ENCODE measurements at places on chromosomes 2 and 18.

DNA sequence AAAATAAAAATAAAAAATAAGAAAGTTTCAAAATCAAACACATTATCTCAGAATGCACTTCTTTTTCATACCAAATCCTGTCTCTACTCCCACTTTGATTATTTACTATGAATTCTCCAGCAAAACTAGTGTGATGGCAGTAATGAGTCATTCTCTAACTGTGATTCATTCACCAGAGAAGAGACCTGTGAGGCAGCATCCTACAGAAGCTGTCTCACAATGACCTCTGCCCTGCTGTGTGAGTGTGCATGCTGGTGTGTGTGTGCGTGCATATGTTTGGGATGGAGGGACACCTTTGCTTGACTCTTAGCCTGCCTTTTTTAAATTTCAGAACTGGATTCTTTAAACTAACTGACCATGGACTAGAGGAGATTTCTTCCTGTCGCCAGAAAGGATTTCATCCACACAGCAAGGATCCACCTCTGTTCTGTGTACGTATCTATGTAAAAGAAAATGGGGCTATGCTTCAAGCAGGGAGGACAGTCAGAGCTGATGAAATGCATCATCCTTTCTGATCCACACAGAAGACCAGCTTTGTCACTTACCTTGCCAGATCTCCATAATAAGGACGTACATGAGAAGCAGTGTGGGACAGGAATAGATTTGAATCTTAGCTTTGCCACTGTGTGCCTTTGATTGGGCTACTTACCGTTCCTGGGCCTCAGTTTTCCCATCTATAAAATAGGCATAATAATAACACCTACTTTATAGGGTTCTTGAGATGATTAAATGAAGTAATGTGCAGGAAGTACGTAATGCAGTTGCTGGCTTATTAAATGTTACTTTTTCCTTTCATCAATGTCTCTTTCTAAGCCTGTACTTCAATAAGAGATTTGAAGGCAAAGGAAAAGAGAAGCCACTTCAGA lies 31.2 kb downstream of the STAMBP start:
- no peak for DNase-seq

- DNase-seq, result no peak
Observed at GRCh38 chr2:54629914-54630857, 93.3 kb upstream of the EML6 start.

DNA sequence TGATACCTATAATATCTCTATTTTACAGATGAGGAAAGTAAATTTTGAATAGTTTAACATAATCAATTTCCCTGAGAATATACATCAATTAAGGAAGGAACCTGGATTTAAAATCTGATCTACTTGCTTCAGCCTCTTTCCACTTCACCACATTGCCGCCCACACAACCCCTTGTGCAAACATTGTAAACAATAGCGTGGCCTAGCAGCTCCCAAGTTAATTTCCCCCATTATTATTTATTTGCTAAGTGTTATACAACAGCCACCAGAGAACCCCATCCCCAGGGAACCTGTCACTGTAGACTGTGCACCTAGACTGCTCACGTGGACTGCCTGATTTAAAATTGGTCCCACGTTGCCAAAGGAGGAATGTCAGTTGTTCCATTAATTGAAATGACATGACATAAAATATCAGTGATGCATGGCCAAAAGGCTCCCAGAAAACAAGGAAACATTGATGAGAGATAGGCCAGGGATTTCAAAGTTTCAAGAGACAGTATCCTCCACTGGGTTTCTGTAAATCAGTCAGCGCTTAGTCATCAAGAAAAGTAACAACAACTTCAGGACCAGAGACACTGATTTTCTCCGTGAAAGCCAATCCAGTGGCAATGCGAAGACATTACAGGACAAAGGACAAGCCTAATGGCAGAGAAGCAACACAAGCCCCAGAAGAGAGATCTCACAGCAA lies 41.3 kb downstream of the SCG2 start:
- no peak for DNase-seq

- DNase-seq, result no peak
Observed at GRCh38 chr2:192267484-192267883, 72.8 kb upstream of the TMEFF2 start.

- no peak for DNase-seq
Observed at GRCh38 chr18:63138436-63139340, 180.9 kb downstream of the BCL2 start.

GRCh38 chr2:71380665-71381064 lies 49.1 kb downstream of the ZNF638 start:
- no peak for DNase-seq

GRCh38 chr18:61731178-61731577 lies 161.6 kb downstream of the RNF152 start:
- no peak for DNase-seq

DNA sequence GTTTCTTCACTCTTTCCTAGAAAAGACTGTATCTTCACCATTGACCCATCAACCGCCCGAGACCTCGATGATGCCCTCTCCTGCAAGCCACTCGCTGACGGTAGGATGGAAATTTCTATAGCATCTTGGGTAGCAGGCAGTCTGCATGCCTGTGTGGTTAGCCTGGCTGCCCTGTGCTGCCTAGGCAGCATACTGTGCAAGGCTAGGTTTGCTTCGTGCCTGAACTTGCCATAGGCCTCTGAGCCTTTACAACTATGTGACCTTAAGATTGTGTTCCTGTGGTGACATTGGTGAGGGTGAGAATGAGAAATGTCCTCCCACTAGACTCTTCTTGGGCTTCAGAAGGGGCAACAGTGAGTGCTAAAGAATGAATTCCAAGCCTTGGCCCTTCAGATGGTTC lies 168.2 kb upstream of the ALPP start:
- no peak for DNase-seq

- DNase-seq, result no peak
Observed at GRCh38 chr2:180111901-180112300, 104.8 kb upstream of the CWC22 start.

DNA sequence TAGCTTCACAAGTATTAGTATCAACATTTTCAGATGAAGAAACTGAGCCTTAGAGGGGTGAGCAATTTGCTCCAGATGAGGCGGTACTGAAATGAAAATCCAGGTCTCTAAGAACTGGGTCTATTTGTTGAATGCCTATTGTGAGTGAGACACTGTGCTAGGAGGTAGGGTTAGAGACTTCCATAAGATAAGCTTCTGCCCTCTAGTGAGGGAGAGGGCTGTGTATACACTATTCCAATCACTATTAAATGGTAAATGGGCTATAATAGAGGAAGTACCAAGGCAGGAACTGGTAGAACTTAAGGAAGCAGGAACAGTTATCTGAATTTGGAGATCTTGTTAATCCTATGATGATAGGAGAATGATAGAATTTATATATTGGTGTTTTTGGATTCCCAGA lies 23.6 kb upstream of the GLS start:
- DNase-seq, result no peak

GRCh38 chr2:79292958-79293315 lies 133.4 kb upstream of the REG3A start:
- DNase-seq, result no peak

Data from activated T-cell treated with anti-CD3 and anti-CD28 coated beads, Interleukin-2, amount 50 U/mL, for 1 hour (primary cell).